Type B pancreatic cell (in vitro differentiated cells): ENCODE measurements at places on chromosomes 6 and 20. TPM values are rescaled to one million over a fixed set of nuclear protein-coding genes. Genes with fewer than 3 reads are reported as not detected.
A peak's percentile ranks its signal among the peaks of the same experiment; 100 is the strongest.

DNA sequence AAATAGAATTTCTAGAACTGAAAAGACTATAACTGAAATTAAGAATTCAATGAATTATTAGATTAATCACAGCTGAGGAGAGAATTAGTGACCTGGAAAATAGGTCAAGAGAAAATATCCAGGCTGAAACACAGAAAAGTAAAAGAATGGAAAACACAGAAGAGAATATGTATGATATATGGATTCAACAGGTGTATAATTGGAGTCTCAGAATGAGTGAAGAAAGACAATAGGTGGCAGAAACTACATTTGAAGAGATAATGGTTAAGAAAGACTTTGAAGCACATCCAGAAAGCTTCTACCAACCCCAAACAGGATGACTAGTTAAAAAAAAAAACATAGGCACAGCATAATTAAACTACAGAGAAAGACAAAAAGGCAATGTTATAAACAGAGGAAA is 196.2 kb upstream of the ASCC3 start:
- no peak overlapping the region for H3K27ac ChIP-seq
- no peaks in the 10 kb centered on the region for H3K36me3 ChIP-seq
- no peak overlapping the region for H3K4me3 ChIP-seq
- H3K4me1 ChIP-seq: no peaks in the 10 kb centered on the region

DNA sequence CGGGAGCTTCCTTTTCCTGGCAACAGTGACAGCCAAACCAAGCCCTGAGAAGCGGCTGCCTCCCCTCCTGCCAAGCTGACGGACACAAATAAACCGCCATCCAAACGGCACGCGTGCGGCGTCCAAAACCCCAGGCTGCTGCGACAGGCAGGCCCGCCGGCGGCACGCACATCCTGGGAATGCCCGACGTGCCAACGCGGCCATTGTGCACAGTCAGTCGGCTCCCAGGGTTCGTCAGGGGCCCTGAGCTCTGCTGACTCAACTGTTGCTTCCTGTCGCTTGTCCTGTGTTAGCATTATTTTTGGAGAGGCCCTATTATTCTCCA is 6.8 kb downstream of the JAG1 start:
- peaks cover 52% of the 10 kb centered on the region for H3K36me3 ChIP-seq
- H3K27ac ChIP-seq: no peak overlapping the region
- no peaks in the 10 kb centered on the region for H3K27me3 ChIP-seq
- peaks cover 65% of the 10 kb centered on the region for H3K4me1 ChIP-seq

- no peak for DNase-seq
- no peaks in the 10 kb centered on the region for H3K27me3 ChIP-seq
- no peak overlapping the region for H3K4me3 ChIP-seq
- H3K27ac ChIP-seq: no peak overlapping the region
These were observed 20.1 kb upstream of the UBE2V1 start for GRCh38 chr20:50133041-50133440.

Gene RAMACL
- total RNA-seq: 0.85 and 1.5 TPM in 2 replicates

DNA sequence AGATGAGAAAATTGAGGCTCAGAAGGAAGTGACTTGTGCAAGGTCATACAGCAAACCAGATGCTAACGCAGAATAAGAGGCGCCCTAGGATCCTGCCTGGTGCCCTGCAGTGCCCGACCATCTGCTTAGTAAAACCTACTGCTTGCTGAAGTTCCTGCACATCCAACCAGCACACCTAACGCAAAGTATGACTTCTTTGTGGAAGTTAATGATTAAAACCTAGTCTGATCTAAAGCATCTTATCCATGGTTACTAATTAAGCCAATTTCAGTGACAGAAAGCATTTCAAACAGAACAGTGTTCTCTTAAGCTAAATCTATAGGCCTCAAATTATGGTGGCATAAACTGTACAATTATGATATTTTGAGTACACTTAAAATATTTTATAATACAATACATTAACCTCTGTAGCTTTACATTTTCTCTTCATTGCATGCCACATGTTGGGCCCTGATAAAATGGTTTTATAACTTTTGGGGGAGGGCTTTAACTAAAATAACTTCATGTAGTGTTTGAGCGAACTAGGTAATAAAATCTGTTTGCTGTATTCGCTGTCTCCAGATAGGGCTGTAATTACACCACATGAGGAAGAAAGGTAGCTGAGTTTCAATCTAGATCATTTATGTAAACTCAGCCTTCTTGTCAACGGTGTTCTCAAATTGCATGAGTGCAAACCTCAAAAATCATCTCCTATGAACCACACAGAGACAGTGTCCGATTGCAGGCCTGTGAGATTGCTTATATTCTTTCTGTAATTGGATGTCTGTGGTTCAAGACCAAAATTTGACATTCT is 37.5 kb upstream of the BEND3 start:
- H3K27ac ChIP-seq: peak overlapping the region; percentile 73
- peaks cover 48% of the 10 kb centered on the region for H3K4me1 ChIP-seq
- H3K27me3 ChIP-seq: no peaks in the 10 kb centered on the region
- H3K4me3 ChIP-seq: peak overlapping the region; percentile 41

Gene SLC13A3
- total RNA-seq: 3.2 and 7.9 TPM in 2 replicates

Gene CDSN
- total RNA-seq: not detected in 2 replicates

Gene SEMG1
- not detected in 2 replicates for total RNA-seq

DNA sequence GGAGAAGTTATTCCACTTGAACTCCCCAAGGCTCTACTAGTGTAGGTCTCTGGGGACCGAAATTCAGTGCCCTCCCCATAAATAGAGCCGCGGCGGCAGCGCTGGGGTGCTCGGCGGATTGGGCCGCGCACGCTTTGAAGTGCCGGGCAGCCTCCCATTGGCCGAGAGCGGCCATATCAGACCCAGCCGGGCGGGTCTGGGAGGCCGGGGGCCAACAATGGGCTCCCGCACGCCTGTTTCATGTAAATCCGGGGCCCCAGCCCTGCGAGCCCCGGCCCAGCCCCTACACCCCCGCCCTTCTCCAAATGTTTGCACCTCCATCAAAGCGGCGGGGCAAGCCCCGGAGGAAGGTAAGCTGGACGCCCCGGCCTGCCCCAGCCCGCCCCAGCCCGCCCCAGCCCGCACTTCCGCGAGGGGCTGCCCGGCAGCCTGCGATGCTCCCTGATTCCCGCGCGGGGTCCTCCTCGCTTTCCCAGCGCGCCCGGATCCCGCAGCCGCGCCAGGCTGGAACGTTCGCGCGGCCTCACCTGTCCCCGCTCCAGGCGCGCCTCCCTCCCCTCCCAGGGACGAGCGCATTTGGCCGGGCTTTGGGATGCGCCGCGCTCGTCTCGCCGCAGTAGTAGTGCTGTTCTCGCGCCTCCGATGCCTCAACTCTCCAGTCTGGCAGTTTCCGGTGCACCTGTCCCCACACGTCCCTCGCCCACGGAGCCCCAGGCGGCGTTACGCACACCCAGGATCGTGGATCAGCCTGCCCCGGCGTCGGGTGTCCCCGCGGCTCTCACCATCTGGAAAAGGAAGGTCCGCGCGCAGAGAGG is at the start of gene TBXT:
Gene TBXT, minus strand, starts transcription at position 51 of the 815 bp plus-strand sequence. CDS start 260 bp downstream, outside the sequence.
- no peak for DNase-seq
- H3K27me3 ChIP-seq: peaks cover 50% of the 10 kb centered on the region
- peak within 1 kb of the TSS; percentile 91 for H3K4me3 ChIP-seq
- H3K27ac ChIP-seq: peak within 1 kb of the TSS; percentile 35
- H3K36me3 ChIP-seq: no peaks in the 10 kb centered on the region

GRCh38 chr6:122779667-122780066 is at the start of gene FABP7:
Gene FABP7, plus strand, starts transcription at chr6:122779716. Its CDS starts 79 bp downstream, at chr6:122779795.
- DNase-seq: no peak
- peaks cover 10% of the 10 kb centered on the region for H3K4me1 ChIP-seq
- no peak within 1 kb of the TSS for H3K27ac ChIP-seq
- H3K36me3 ChIP-seq: no peaks in the 10 kb centered on the region

DNA sequence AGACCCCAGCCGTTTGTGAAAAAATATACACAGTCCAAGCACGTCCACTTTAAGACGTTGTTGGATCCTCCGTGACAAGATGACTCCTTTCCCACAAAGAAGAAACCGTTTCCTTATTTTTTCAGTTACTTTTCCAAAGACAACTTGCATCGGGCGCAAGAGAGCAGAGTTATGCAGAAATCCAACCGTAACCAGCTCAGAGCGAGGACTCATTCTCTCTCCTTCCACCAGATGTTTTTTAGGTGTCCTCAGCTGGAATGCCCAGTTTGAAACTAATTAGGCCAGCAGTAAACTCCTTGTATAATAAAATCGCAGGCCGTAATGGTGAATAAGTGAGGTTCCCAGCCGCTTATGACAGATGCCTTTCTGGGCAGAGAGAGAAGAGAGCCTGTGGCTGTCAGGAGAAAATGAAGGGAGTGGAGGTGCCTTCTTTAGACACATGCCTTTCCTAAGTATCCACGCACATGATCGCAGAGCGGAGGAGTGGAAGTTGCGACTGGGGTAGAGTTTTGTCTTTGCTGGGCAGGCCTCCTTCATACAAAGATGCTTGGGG is 2.8 kb downstream of the EYA2 start:
- H3K27me3 ChIP-seq: peaks cover 82% of the 10 kb centered on the region
- H3K36me3 ChIP-seq: no peaks in the 10 kb centered on the region
- no peak overlapping the region for H3K4me3 ChIP-seq
- H3K4me1 ChIP-seq: peaks cover 28% of the 10 kb centered on the region
- no peak overlapping the region for H3K27ac ChIP-seq

- no peak for DNase-seq
- H3K27me3 ChIP-seq: no peaks in the 10 kb centered on the region
- H3K4me3 ChIP-seq: no peak overlapping the region
- H3K4me1 ChIP-seq: peaks cover 3% of the 10 kb centered on the region
- H3K27ac ChIP-seq: no peak overlapping the region
These were observed 119.2 kb upstream of the TMEM170B start for GRCh38 chr6:11418290-11418905.

Gene PTGIS
- total RNA-seq: 4.6 and 33.3 TPM in 2 replicates

- peaks cover 7% of the 10 kb centered on the region for H3K4me1 ChIP-seq
These were observed 4.6 kb downstream of the TFAP2B start for GRCh38 chr6:50823094-50823920.

GRCh38 chr6:27237089-27237803 is 10.3 kb upstream of the PRSS16 start:
- H3K27me3 ChIP-seq: peaks cover 62% of the 10 kb centered on the region
- peaks cover 12% of the 10 kb centered on the region for H3K4me1 ChIP-seq
- peak overlapping the region; percentile 90 for H3K4me3 ChIP-seq

DNA sequence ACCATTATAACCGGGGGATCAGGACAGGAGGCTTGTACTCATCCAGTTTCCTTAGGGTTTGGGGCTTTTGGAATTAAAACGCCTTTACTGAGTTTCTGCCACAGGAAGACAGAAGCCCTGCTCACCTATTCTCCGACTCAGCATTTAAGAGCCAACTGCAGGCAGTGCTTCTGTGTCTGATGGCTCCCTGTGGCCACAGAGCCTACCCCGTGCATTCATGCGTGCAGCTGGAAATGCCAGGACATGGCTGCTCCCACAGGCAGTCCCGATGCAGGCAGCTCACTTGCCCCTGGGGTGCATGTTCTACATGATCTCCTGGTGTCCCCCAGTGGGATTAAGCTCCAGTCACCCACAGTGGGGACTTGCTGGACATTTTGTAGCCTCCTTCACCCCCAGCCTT is 22.2 kb downstream of the ZNF831 start:
- DNase-seq: no peak
- no peak overlapping the region for H3K27ac ChIP-seq
- H3K36me3 ChIP-seq: no peaks in the 10 kb centered on the region
- H3K4me3 ChIP-seq: no peak overlapping the region

Gene BAK1
- 27.3 and 37.0 TPM in 2 replicates for total RNA-seq

Gene HSPA12B
- total RNA-seq: 0.10 and 5.2 TPM in 2 replicates

GRCh38 chr20:33679758-33680485 is 5.7 kb upstream of the NECAB3 start:
- no peaks in the 10 kb centered on the region for H3K27me3 ChIP-seq
- H3K36me3 ChIP-seq: no peaks in the 10 kb centered on the region
- no peak for DNase-seq
- H3K27ac ChIP-seq: no peak overlapping the region

DNA sequence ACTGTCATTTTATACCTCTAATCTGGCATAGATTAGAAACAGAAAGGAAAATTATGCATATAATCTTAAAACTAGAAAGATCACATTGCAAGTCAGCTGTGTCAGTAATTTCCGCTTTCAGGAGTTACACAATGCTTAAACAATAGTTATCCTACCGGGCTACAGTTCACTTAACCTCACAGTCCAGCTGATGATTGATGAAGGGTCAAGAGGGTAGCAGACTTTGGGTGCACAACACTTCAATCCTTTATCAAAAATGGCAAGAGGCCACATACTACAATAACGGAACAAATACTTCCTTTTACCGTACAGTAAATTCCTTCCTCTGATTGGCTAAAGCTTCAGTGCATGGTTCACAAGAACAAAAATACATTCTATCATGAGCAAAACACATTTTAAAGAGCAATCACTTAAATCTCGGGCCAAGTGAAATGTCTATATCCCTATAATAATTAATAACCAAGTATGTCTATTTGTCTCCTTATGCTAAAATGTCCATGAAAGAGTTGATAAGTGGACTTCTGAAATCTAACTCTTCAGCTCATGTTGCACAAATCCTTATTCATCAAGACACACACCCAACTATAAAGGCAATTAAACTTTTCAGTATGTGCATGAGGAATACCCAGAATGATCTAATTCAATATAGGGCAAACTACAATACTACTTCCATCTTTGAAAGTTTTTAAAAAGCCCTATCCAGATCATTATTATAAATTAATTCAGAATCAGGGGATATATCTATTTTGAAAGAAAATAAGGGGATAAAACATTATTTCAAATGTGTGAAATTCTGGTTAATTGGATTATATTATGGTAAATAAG is 76.8 kb downstream of the HIVEP2 start:
- H3K36me3 ChIP-seq: no peaks in the 10 kb centered on the region
- H3K27me3 ChIP-seq: no peaks in the 10 kb centered on the region
- H3K27ac ChIP-seq: peak overlapping the region; percentile 27
- DNase-seq: no peak

DNA sequence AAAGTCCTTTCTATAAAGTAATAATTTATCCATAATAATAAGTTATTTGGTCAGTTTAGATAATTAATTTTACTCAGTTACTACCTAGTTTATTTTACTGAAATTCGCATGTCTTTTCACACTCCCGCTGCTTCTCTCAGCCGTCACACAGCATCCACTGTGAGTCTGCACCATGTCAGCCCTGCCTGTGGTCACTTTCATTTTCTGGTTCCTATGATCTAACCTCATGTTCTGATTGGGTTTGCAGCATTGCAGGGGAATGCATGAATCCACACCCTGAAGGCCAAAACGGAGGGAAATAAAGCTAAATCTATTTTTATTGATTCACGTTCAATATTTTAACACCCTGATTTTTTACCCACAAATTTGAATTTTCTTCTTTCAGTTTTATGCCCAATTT is 47.4 kb downstream of the PDE10A start:
- no peak for DNase-seq
- H3K4me3 ChIP-seq: no peak overlapping the region
- no peak overlapping the region for H3K27ac ChIP-seq
- H3K27me3 ChIP-seq: no peaks in the 10 kb centered on the region
- no peaks in the 10 kb centered on the region for H3K36me3 ChIP-seq

Gene JPH2
- 4.9 and 17.3 TPM in 2 replicates for total RNA-seq

DNA sequence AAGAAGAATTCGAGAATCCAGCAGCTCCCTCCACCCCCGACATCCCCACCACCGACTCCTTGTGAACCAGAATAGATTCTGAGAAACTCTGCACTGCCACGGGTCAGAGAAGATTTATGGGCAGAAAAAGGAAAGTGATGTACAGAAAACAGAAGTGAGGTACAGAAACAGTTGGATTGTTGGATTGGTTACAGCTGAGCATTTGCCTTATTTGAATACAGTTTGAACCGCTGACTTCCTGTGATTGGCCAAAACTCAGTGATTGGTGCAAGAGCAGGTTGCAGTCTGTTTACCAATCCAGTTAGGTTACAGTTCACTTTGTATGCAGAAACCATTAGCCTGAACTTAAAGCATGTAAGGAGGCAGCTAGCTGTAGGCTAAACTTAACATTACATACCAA is 131.2 kb upstream of the HDDC2 start:
- DNase-seq: no peak
- no peaks in the 10 kb centered on the region for H3K36me3 ChIP-seq
- no peak overlapping the region for H3K4me3 ChIP-seq
- peaks cover 8% of the 10 kb centered on the region for H3K4me1 ChIP-seq
- no peaks in the 10 kb centered on the region for H3K27me3 ChIP-seq

Gene WFDC12
- total RNA-seq: not detected in 2 replicates

- no peak overlapping the region for H3K4me3 ChIP-seq
- H3K27ac ChIP-seq: no peak overlapping the region
These were observed 260.5 kb upstream of the JARID2 start for GRCh38 chr6:14985366-14985765.
